Activated naive CD4-positive, alpha-beta T cell (primary cell): ENCODE measurements at places on chromosomes 7 and 10.

- no peak for DNase-seq
Measured at GRCh38 chr7:47947355-47947749, 914 bp downstream of the PKD1L1 start.

DNA sequence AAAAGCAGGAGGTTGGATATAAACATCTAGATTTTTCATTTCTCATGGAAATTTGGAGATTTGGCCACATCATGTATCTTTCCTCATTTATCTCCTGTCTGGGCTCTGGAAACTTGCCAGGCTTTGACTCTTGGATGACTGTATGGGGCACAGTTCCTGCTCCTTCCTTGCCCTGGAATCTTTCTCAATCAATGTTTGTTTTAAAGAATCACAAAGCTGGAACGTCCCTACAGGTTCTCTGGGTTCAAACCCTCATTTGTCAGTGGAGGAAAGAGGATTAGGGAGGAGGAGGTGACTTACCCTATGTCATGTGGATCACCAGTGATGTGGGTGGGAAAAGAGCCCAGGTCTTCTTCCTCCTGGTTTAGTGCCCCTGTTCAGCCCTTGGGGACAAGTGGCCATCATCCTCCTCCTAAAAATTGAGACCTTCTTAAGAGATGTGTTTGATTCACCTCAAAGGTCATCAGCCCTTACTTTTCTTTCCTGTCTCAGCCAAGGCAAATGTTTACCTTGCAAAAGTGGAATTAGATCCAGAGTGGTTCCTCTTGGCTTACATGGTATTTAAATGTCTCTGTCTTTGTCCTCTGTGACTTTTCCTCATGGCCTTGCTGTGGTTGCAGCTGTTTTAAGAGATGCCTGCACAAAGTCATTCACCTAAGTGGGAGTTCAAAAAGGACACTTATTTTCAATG lies 38.8 kb upstream of the PDZD8 start:
- no peak for DNase-seq

DNA sequence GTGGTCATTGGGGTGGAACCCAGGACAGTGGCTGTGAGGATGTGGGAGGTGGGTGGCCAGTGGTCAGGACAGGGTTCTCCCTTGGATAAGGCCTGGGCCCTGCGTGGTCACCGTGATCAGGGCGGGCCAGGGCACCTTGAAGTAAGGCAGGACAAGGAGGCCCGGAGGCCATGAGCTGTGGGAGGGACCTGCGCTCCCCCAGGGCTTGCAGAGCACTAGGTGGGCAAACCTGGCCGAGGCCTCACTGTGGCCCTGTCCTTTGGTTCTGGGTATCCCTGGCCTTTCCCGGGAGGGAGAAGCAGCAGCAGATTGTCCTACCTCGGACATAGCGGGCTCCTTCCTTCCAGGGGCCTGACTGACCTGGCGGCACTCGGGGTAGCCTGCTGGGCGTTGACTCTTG lies 144.8 kb upstream of the RET start:
- DNase-seq = no peak

DNA sequence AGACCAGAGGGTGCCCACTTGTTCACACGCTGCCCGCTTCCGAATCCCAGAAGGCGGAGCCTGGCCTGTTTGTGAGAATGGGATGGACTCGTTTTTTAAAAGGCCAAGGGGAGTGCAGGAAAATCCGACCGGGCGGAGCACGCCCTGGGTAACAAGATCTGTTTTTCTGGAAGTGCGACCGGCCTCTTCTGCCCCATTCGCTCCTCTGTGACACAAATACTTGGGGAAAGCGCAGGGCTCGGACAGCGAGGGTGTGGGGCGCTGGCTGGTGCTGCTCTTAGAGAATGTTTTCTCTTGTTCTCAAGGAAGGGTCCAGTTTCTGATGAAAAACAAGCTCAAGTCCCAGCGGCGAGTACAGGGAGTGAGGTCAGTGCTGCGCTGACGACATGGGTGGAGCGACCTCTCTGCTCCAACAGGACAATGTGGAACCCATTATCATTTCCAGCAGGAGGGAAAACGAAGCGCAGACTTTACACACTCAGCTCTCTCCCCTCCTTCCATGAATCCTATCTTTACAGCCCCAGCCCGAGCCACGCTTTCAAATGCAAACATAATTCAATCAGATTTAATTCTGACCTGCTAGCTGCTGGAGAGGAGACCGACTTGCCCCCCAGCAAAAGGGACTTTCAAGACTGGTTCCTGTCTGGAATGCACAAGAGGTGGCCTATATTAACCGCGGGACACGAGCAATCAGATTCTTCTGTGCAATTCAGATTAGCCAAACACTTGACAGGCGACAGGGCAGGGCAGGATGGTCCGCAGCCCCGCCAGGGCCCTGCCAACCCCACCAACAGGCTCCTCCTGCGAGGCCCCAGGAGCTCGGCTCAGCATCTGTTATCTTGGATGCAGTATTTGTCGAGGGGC lies 1.1 kb downstream of the RADIL start:
- no peak for DNase-seq

DNA sequence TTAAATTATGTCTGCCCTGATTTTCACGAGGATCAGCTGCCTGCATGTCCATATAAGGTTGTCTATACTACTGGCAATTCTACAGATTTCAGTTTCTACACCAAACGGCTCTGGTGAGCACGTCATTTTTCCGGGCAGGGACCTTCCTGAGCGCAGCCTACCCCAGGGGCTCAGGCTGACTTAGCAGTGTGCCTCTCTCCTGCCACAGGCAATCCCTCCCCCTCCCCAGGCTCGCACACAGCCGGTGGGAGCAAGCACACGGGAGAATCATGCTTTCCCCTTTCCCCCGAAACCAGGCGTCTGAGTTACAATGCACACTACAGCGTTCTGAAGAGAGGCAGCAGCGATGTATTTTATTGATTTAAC lies 1.7 kb downstream of the KLF6 start:
- DNase-seq = peak; percentile 44

GRCh38 chr7:102284891-102285539 lies 1.7 kb upstream of the SH2B2 start:
- no peak for DNase-seq
